ENCODE measurements at places on chromosomes 1 and 21.
A peak's percentile ranks its signal among the peaks of the same experiment; 100 is the strongest.

- no peak for ATAC-seq
These were observed 161.7 kb upstream of the EDN2 start for GRCh38 chr1:41646186-41646585.

- ATAC-seq = no peak
These were observed 1008.3 kb upstream of the B3GALT2 start for GRCh38 chr1:194194724-194195123.

DNA sequence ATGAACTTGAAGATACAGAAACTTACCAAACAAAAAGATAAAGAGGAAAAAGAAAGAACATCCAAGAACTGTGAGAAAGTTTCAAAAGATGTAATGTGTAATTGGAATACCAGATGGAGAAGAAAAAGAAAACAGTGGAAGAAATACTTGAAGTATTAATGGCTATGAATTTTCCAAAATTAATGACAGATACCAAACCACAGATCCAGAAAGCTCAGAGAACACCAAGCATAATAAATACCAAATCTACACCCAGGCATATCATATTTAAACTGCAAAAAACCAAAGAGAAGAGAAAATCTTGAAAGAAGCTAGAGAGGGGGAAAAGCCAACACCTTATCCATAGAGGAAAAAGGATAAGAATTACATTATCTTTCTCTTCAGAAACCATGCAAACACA, 136.4 kb downstream of the CLIC6 start:
- no peak for ATAC-seq

GRCh38 chr1:190578017-190578416, 100.4 kb upstream of the BRINP3 start:
- no peak for ATAC-seq

- no peak for ATAC-seq
These were observed 120.4 kb downstream of the TOMM20 start for GRCh38 chr1:235008239-235008638.

GRCh38 chr1:240465531-240465940, 146.4 kb downstream of the GREM2 start:
- ATAC-seq = no peak

DNA sequence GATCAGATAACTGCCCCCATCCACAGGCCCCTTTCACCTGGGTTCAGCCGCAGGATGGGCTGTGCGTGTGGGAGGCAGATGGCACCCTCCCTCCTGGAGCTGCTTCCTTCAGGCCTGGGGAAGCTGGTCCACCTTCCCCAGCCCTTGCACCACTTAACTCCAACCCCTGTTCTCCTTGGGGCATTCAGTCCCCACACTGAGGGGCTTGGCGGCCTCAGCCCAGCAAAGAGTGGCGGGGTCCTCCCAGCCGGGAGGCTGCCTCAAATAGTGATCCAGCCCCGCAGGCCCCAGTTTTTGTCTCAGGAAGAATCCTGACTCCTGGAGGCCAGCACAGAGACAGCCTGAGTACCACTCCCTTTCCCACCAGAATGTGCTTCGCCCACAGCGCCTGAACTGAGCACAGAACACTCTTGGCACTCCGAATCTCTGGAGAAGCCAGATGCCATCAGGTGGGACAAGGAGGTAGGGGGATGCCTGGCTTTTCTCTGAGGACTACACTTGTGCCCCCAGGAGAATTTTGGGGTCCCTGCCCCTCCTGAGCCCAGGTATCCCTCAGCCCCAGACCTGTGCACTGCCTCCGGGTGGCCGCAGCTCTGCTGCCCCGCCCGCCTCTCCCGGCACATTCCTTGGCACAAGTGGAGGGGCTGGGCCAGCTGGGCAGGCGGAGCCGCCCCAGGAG, 936 bp downstream of the PAQR6 start:
- peak; percentile 60 for ATAC-seq

GRCh38 chr1:19737104-19737825, 62.5 kb downstream of the TMCO4 start:
- no peak for ATAC-seq

DNA sequence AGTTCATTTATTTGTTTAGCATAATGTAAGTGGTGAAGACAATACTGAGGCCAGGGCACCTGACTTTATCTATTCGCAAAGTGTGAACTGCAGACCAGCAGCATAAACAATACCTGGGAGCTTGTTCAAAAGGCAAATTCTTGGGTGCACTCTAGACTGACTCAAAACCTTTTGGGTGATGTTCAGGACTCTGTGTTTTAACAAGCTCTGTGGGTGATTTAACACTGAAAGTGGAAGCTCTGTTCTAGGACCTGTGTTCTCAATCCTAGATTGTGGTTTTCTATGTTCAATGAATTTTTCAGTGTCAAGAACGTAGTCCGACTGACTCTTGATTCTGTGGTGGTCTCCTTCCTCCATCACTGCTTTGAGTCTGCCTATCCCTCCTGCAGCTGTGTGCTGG, 71.9 kb downstream of the GPR88 start:
- no peak for ATAC-seq

GRCh38 chr1:202158810-202159533, 1.4 kb downstream of the PTPN7 start:
- no peak for ATAC-seq

- ATAC-seq = no peak
These were observed 15.3 kb upstream of the TRNAU1AP start for GRCh38 chr1:28537457-28538199.

DNA sequence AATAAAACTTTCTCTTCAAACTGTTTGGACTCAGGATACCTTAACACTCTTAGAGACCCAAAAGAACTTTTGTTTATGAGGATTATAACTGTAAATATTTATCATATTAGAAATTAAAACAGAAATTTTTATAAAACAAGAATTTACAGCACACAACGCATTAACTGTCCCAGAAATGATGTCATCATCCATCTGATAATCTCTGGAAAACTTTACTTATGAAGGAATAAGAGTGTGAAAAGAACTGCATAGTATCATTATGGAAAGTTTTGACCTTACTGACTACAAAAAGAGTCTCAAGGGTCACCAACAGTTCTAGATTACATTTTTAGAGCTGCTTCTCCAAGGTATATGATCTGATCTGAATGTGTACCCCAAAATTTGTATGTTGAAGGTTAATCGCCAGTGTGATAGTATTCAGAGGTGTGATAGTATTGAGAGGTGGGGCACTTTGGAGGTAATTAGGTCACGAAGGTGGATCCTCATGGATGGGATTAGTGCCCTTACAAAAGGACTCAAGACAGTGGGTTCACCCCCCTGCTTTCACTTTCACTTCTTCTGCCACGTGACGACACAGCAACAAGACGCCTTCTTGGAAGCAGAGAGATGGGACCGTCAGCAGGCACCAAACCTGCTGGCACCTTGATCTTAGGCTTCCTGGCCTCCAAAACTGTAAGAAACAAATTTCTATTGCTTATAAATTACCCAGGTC, 95.7 kb upstream of the NR5A2 start:
- peak; percentile 84 for ATAC-seq

DNA sequence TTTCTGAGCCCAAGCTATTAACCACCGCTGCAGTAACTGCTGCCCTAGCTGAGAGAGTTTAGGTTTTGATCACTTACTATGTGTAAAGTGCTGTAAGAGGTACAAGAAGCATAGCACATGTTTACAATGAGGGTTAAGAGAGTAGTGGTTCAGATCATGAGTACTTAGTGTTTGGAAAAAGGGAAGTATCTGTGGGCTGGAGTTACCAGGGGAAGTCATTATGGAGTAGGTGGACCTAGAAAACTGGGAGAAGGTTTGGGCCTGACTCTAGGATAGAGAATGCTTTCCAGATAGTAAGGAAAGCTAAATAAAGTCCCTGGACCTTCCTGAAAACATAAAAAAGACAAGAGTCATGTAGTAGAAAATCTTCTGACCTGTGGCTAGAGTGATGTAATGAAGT, 149.6 kb upstream of the PLXNA2 start:
- no peak for ATAC-seq

DNA sequence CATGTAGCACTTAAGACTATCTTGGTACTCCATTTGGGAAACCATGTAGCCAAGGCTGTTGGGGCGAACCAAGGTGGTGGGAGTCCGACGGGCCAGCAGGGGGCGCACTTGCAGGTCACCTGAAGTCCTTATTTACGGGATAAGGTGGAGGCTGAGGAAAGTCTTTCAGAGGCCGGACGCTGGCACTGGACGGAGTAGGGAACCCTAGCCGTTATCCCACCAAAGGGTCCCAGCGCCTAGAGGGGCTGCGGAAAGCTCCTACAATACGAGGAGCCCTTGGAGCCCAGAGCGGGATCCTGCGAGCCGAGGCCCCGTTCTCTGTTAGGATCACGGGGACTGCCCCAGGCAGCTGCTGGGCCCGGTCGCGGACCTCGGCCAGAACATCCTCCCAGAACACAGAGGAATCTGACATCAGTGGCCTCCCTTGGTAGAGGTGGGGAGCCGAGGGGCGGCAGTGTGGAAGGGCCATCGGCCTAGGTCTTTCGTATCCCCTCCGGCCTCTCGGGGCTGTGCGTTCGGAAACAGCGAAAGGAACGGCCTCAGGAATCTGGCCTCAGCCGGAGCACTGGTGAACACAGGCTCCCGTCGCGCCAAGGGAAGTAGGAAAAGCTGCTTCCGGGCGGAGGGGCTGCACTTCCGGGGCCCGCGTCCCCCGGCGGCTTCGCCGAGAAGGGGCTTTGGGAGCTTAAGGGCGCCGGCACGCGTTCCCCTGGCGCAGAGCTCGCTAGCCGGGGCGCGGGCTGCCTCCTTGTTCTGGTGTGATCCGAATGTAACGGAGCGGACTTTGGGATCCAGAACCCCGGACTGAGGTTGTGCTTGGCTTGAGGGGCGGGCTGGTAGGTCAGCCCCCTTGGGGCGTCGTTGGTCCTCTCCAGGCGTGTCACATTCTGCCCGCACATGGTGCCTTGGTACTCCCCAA, 29.9 kb upstream of the RPTN start:
- ATAC-seq = no peak

GRCh38 chr1:109433322-109433721, 7.1 kb upstream of the PSMA5 start:
- peak; percentile 42 for ATAC-seq

DNA sequence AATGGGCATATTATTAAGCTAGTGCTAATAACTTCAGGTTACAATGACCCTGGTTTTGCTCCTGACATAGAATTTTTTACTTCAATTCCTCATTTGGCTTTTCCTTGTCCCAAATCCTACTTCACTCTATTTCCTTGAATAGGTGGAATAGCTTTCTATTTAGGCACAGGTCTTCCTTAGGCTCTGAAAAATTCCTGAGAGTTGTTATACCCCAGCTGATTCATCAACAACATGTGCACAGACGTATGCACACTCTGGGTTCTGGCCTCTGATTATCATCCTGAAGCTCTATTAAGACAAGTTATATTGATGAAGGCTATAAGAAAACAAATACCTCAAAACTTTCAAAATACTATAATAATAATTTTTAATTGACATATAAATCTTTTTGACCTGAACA, 172.4 kb downstream of the NTMT2 start:
- ATAC-seq = no peak

- no peak for ATAC-seq
These were observed 89.2 kb upstream of the TMEM51 start for GRCh38 chr1:15064217-15064929.

GRCh38 chr1:92493139-92493538, 6.4 kb upstream of the GFI1 start:
- no peak for ATAC-seq

- ATAC-seq = peak; percentile 48
These were observed 41.0 kb downstream of the VCAM1 start for GRCh38 chr1:100760511-100760910.

DNA sequence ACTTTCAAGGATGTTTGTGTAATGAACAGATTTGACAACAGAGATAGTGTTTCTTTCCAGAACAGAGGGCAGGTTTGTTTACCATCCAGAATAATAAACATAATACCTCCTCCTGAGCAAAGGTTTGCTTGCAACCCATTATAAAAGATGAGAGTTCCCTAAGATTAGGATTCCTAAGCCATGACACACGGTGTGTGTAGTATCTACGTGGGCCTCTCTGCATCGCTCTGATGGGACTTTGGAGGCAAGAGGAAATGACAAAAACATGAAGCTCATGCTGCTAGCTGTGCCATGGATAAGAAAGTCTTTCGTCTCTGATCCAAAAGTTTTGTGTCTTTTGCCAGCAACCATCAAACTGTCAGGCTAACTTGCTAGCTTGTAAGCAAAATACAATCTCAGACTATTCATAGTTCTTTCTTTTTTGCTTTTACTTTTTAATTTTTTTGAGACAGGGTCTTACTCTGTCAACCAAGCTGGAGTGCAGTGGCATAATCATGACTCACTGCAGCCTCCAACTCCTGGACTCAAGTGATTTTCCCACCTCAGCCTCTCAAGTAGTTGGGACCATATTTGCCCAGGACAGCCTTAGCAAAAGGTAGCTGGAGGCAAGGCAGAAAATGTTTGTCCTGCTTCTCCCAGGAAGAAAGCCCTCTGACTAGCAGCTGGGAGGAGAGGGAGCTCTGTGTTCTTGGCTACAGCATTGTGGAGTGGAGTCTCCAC, 81.1 kb downstream of the LHX4 start:
- ATAC-seq = no peak
